NCI-H2171 treated with DMSO at 0.1 percent for 48 hours (cell line): ENCODE measurements at places on chromosomes 16 and 17.

DNA sequence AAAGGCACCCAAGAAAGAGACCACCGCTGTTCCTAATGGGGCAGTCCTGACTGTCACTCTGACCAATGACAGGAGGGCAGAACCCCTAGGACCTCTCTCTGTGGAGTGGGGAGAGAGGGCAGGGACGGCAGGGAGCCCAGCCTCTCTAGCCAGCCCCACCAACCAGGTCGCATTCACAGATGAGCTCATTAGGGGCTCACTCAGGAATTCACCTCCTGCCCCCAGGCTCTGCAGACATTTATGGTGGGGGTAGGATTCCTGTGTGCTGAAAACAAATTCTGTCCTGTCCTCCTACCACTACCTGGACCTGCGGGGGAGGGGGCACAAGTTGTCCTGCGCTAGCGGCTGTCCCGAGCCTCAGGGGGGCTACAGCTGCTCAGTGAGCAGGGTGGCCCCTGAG, 27.7 kb upstream of the GPRC5C start:
- DNase-seq = no peak

DNA sequence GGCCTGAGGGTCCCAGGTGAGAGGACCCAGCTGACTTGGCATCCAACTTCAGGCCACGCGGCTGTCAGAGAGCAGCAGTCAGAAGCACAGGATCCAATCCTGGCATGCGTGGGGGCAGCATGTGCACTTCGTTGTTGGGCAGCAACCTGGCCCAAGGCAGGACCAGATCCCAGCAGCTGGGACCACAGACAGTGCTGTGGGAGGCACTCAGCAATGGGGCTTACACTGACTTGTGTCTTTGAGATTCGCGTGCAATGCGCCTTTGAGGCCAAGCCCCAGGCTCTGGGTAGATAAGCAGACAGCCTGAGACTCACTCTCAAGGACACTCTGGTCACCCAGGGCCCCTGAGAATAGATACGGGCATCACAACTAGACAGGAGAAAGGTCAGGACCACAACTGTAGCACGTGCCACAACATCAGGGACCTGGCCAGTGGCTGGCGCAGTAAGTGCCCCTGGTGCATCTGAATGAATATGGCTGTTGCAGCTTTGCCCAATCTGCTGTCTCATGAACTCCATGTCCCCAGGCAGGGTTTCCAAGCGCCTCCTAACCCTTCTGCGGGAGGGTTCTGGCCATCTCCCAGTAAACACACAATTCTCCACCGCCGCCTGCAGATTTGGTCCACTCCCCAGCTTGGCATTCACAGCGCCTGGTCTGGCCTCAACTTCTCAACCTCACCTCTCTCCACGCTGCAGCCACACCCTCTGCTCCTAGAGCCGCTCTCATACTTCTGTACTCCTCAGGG, 3.2 kb downstream of the PAM16 start:
- DNase-seq = no peak

- no peak for DNase-seq
Observed at GRCh38 chr17:82966415-82966814, 113.0 kb upstream of the METRNL start.

- no peak for DNase-seq
Observed at GRCh38 chr17:58358408-58359172, 6.6 kb upstream of the SUPT4H1 start.

GRCh38 chr16:81586977-81587625, 142.5 kb downstream of the CMIP start:
- no peak for DNase-seq
